ENCODE measurements at places on chromosomes 3 and 15.

DNA sequence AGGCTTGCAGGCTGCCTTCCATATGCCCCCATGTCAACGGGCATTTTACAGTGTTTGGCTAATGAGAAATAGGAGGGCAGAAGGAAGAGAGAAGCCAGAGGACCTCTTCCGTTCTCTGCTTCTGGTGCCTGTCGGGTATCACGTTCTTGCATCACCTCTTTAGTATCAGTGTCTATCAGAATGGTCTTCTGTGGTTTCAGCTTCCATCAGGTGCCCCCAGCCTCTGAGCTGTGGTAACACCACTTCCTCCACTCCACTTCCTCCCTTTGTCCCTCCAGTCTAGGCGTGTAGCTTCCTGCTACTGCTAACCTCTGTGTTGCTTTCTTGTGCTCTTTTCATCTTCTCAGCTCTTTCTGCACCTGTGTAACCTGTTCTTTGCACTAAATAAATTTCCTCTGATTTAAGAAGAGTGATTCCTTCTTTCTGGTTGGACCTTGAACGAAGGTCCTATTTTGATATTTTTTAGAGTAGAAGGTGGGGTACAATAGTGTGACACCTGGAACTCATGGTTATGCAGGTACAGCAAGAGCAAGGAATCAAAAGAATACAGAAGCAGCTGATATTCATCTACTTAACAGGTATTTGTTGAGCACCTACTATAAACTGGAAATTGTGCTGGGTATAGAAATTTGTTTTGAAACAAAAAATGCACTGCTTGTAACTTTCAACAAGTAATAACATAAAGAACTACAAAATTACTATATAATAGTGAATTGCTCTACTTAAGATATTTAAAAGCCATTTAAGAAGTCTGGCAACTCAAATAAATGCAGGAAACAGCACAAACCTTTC lies 27.4 kb upstream of the FOXB1 start:
- no peak for DNase-seq

DNA sequence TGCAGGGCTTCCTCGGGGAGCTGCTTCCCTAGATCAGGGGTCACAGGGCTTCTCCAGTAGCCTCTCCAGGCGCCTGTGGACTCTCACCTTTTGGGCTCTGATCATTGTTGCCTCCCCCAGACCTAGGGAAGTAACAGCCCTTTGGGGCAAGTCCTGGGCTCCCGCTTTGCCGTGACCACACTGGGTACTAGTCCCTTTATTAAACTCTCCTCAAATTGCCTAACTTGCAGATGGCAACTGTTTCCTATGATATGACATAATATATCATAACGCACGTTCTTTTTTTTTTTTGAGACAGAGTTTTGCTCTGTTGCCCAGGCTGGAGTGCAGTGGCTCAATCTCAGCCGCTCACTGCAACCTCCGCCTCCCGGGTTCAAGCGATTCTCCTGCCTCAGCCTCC lies 17.9 kb upstream of the NRROS start:
- DNase-seq, result no peak

DNA sequence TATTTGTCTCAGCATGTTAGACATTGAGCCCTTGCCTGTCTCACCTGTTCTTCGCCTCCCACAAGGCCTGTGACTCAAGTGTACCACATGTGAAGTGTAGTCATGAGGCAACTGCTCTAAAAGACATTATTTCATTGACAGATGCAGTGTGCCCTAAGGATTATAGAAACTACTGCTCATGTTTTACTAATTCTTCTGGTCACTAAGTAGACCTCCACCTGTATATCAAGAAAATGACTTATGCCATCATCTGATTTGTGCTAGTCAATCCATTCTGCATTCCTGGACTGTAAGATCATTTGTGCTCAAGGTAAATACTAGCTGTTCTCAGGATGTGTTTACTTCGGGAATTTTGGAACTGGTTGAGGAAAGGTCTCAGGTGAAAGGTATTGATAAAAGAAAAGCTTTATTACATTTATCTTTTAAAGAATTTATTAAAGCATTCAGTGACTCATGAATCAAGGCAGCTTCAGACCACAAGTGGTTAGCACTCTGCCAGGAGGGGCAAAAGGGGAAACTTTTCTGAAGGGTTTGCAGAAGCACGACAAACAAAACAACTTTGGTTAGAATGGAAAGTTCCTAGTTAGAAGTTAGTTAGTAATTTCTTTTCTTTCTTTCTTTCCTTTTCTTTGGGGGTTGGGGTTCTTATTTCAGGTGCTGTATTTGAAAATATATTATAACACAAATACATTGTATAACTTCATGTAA lies 465.3 kb upstream of the CBLB start:
- no peak for DNase-seq

DNA sequence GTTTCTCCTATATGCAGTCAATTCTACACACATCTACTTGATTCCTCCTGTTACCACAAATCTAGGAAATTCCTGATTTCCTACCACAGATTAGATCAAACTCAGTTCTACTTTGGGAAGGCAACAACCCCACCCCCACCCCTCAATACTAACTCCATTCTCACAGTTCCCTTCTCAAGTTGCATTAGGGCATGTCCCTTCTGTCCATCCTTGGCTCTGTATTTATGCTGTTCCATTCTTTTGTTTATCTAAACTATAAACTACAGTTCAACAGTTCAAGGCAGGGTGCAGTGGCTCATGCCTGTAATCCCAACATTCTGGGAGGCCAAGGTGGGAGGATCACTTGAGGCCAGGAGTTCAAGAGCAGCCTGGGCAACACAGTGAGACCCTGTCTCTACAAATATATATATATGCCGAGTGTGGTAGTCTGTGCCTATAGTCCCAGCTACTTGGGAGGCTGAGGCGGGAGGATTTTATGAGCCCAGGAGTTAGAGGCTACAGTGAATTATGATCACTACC lies 25.2 kb upstream of the IMPDH2 start:
- no peak for DNase-seq

DNA sequence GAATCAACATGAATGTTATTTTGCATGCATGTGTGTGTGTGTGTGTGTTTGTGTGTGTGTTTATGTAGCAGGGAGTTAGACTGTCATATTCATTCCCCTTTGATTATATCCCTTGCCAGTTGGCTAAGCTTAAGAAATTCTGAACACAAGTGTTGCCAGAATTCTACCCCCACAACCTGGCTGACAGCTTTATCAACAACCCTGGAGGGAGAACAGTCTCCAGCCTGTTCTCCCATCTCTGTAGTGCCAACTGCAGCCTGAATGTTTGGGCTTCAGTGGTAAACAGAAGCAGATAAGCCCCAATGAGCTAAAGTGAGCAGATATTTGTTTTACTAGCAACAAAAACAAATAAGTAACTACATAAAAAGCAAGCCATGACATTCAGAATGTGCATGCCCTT lies 162.6 kb upstream of the ABI3BP start:
- DNase-seq, result no peak

- DNase-seq, result no peak
These were observed at the start of gene ACTRT3 for GRCh38 chr3:169769287-169770181. Gene ACTRT3, minus strand, starts transcription at chr3:169769561. Its CDS starts 41 bp downstream, at chr3:169769520.

GRCh38 chr3:10173926-10174435 lies 9.3 kb downstream of the IRAK2 start:
- DNase-seq, result no peak

GRCh38 chr15:98896002-98896721 lies 111.4 kb downstream of the PGPEP1L start:
- no peak for DNase-seq

Data from GM18507 (cell line).